ENCODE measurements at places on chromosomes 16 and 17. TPM values are rescaled to one million over a fixed set of nuclear protein-coding genes. Genes with fewer than 3 reads are reported as not detected.

EMP2 gene
- polyA plus RNA-seq = 22.7 TPM

GUCY2D gene
- 0.22 TPM for polyA plus RNA-seq

CLEC18C gene
- polyA plus RNA-seq = 87.1 TPM

VPS9D1 gene
- 16.8 TPM for polyA plus RNA-seq

OSGIN1 gene
- polyA plus RNA-seq = 1.0 TPM

CCL8 gene
- not detected for polyA plus RNA-seq

RAB11FIP4 gene
- 16.5 TPM for polyA plus RNA-seq

CDH16 gene
- polyA plus RNA-seq = 267 TPM

PRR11 gene
- polyA plus RNA-seq = 17.1 TPM

CIITA gene
- polyA plus RNA-seq = 7.0 TPM

ABCA8 gene
- polyA plus RNA-seq = 1.2 TPM

ZNF213 gene
- polyA plus RNA-seq = 18.2 TPM

SLC5A10 gene
- 0.55 TPM for polyA plus RNA-seq

PMP22 gene
- 56.1 TPM for polyA plus RNA-seq

SNF8 gene
- polyA plus RNA-seq = 108 TPM

CCT6B gene
- 5.2 TPM for polyA plus RNA-seq

NPIPA8 gene
- 1.6 TPM for polyA plus RNA-seq

BCAS3 gene
- 34.5 TPM for polyA plus RNA-seq

TMC8 gene
- 2.1 TPM for polyA plus RNA-seq

PIPOX gene
- 11.0 TPM for polyA plus RNA-seq

LLGL2 gene
- polyA plus RNA-seq = 66.7 TPM

SLC35G6 gene
- 0.20 TPM for polyA plus RNA-seq

ARL5C gene
- 0.30 TPM for polyA plus RNA-seq

KRT24 gene
- not detected for polyA plus RNA-seq

KRT17 gene
- 1.6 TPM for polyA plus RNA-seq

NDUFAF8 gene
- polyA plus RNA-seq = 57.4 TPM

KRTAP4-4 gene
- not detected for polyA plus RNA-seq

MYH8 gene
- polyA plus RNA-seq = 0.64 TPM

SLC35G3 gene
- not detected for polyA plus RNA-seq

Measured in renal pelvis (tissue), 12 donors.